ENCODE measurements at places on chromosomes 1 and 21. TPM values are rescaled to one million over a fixed set of nuclear protein-coding genes. Genes with fewer than 3 reads are reported as not detected.

COL6A1 gene
- total RNA-seq: 32.2 TPM

ZNF683 gene
- not detected for total RNA-seq

SFN gene
- 348 TPM for total RNA-seq

TAL1 gene
- 1.2 TPM for total RNA-seq

FMO3 gene
- total RNA-seq: not detected

DNA sequence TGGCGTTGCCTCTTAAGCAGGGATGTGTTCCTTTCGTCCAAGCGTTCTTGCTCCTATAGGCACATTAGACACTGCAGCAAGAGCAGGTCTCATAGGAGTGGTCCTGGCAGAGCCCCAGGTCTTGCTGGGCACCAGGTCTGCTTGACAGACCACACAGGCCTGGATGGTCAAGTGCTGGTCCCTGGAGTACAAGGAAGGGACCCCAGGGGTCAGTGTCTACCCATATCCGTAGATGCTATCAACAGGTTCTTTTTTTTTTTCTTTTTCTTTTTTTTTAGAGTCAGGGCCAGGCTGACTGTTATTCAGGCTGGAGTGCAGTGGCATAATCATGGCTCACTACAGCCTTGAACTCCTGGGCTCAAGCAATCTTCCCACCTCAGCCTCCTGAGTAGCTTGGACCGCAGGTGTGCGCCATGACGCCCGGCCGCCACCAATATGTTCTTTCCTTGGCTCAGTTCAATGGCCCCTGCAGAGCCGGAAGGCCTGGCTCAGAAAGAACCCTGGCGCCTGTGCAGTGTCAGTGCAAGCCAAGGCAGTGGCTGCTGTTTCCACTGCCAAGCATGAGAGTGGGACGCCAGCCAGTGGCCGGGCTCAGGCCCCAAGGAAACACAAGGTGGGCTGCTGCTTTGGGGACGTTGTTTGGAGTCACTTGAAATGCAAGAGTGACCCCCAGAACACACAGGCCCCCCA is 10.0 kb upstream of the TNFRSF8 start:
- no peak for DNase-seq

DNA sequence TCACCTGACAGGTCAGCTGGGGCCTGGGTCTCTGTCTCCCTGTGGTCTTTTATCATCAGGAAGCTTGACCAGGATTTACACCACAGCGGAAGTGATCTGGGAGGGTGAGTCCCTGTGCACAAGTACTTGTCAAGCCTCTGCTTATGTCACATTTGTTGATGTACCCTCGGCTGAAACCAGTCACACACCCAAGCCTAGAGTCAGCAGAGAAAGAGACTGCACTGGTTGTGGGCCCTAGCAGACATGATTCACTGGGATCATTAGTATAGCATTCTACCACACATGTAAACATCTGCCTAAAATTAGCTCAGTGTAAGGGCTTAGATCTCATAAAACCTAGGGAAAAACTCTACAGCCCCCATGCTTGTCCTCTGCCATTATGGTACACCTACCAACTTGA is 79.3 kb upstream of the LAMC2 start:
- no peak for DNase-seq

GRCh38 chr1:184941735-184942134 is 32.6 kb downstream of the NIBAN1 start:
- DNase-seq: no peak

DNA sequence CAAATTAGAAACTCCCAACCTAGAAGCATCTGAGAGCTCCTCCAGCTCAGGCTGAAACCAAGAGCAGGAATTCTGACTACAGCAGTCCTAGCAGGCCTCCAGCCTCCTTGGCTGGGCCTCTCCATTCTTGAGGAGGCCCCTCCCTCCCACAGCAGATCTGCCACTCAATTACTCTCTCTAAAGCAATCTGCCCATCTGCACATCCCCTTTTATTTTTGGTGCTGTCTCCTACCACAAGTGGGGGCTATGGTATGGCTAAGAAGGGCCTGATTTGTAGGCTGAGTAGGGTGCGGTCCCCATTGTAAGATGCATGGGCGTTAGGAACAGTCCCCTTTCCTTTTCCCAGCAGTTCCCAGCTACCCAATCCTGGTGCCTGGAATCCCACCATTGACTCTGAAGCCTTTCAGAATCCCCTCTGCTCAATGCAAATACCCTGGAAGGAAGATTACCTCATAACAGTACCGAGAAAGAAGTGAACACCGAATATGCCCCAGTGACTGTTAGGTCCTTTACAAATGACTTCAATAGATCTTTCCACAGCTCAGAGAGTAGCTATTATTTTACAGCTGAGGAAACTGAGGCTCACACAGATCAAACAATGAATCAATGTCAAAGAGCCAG is 11.6 kb upstream of the TTC39A start:
- DNase-seq: no peak

All from left colon (tissue), 2 donors.